Frontal cortex (tissue), 4 donors: ENCODE measurements at places on chromosomes 12 and 14. TPM values are rescaled to one million over a fixed set of nuclear protein-coding genes. Genes with fewer than 3 reads are reported as not detected.

- no peak for DNase-seq
Measured at GRCh38 chr12:105562199-105562971, 231.9 kb downstream of the C12orf75 start.

DNA sequence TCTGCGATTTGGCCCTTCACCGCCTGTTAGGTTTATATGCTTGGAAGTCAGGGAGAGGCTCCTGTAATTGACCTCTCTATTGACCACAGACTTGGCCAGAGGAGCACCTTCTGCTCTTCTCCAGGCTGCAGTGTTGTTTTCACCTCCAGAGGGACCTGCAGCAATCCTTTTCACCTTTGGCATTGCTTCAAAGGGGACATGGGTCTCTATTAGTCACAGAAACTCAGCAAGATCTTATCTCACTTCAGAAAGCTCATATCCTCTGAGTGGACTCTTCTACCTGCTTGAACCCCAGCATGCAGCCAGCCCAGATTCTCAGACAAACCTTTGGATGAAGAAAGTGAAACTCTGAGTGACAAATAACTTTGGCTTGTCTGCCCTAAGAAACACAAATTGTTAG, 339.3 kb downstream of the NRXN3 start:
- DNase-seq = no peak

The GPR135 gene
- 5.3 TPM for total RNA-seq

The SYNE3 gene
- 1.2 TPM for total RNA-seq

The OR8S1 gene
- not detected for total RNA-seq

The POTEG gene
- total RNA-seq = not detected

The KITLG gene
- 56.3 TPM for total RNA-seq

- no peak for DNase-seq
Measured at GRCh38 chr14:68109132-68109900, 289.7 kb downstream of the RAD51B start.

DNA sequence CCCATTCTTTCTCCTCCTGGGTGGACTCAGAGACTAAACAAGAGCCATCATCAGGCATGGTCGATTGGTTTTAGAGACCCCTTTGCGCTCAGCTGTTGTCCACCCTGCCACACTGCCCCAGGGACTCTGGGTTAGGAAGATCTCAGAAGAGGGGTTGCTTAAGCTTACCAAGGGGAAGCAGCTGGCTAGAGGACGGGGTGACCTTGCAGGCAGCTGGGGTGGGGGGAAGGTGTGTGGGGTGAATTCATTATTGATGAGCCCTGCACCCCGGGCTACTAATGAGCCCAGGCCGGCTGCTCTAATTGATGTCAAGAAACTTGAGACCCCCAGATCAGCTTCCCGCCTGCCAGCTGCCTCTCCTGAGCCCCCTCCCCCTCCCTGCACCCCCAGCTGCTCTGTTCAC, 8.7 kb upstream of the ZNF385A start:
- DNase-seq = no peak

The STYK1 gene
- 2.9 TPM for total RNA-seq
